ENCODE measurements at places on chromosomes 11 and 22.
A peak's percentile ranks its signal among the peaks of the same experiment; 100 is the strongest.

GRCh38 chr11:199004-199581, 6.2 kb downstream of the SCGB1C1 start:
- H3K36me3 ChIP-seq: no peaks in the 10 kb centered on the region
- H3K27ac ChIP-seq: no peak overlapping the region
- no peak for DNase-seq
- H3K27me3 ChIP-seq: no peaks in the 10 kb centered on the region
- H3K4me3 ChIP-seq: no peak overlapping the region
- H3K4me1 ChIP-seq: no peaks in the 10 kb centered on the region

DNA sequence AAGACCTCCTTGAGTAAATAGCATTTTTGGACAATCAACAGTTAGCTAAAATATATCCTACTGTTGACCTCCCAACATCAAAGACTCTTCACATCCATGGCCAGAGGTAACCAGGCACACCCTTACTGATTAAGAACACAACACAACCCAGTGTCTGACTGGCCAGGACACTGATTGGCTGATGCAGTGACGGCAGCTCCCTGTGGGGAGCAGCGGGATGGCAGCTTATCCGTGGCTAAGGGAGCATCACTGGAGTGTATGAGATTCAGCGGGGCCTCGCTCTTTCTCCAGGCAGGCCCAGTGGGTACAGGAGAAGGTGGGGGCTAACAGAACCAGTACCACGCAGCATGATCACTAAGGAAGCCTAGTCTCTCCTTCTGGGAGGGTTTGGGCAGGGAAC, 10.3 kb upstream of the IL2RB start:
- no peak for DNase-seq
- H3K4me3 ChIP-seq: no peak overlapping the region
- H3K36me3 ChIP-seq: no peaks in the 10 kb centered on the region
- no peak overlapping the region for H3K27ac ChIP-seq
- no peaks in the 10 kb centered on the region for H3K27me3 ChIP-seq

GRCh38 chr11:2569321-2569721, 124.5 kb downstream of the KCNQ1 start:
- no peaks in the 10 kb centered on the region for H3K4me1 ChIP-seq
- H3K27ac ChIP-seq: no peak overlapping the region
- H3K4me3 ChIP-seq: no peak overlapping the region

DNA sequence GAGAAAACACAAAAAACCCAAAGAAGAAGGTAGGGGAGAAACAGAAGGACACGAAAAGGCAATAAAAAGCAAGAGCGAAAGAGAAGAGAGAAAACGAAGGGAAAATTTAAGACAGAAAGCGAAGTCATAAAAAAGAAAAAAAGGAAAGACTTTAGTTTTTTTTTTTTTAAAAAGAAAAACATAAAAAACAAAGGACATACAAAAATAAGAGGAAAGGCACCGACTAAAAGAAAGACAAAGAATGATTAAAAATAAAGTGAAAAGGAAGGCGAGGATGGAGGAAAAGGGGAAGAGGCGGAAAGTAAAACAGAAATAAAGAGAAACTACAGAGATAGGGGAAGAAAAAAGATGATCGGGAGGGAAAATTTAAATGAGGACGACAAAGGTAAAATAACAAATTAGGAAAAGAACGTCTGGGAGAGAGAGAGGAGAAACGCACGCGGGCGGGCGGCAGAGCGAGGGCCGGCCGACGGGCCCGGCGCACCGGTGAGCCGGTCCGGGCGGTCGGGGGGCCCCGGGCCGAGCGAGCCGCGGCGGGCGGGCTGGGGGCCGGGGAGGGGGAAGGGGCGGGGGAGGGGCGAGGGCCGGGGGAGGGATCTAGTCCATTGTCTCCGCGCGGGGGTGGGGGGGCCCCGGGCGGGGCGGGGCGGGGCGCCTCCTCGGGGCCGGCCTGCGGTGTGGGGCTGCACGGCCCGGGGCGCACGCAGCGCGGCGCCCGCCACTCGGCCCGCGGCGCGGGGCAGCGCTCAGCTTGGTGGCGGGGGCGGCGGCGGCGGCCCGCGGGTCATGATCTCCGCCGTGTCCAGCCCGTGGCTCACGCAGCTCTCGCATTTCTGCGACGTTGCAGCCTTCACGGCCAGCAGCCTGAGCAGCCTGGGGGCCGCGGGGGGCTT, at the start of gene TBX1:
Gene TBX1 (plus strand): TSS at position 721 of the 893 bp plus-strand sequence. CDS start 66 bp downstream, at position 787.
- peak within 1 kb of the TSS; percentile 34 for H3K4me3 ChIP-seq
- H3K27ac ChIP-seq: no peak within 1 kb of the TSS
- H3K4me1 ChIP-seq: peaks cover 15% of the 10 kb centered on the region
- no peaks in the 10 kb centered on the region for H3K36me3 ChIP-seq
- no peak for DNase-seq

GRCh38 chr11:1121813-1122663, 35.7 kb upstream of the MUC5AC start:
- no peak overlapping the region for H3K27ac ChIP-seq
- H3K36me3 ChIP-seq: no peaks in the 10 kb centered on the region
- DNase-seq: no peak
- peaks cover 14% of the 10 kb centered on the region for H3K27me3 ChIP-seq
- no peak overlapping the region for H3K4me3 ChIP-seq

DNA sequence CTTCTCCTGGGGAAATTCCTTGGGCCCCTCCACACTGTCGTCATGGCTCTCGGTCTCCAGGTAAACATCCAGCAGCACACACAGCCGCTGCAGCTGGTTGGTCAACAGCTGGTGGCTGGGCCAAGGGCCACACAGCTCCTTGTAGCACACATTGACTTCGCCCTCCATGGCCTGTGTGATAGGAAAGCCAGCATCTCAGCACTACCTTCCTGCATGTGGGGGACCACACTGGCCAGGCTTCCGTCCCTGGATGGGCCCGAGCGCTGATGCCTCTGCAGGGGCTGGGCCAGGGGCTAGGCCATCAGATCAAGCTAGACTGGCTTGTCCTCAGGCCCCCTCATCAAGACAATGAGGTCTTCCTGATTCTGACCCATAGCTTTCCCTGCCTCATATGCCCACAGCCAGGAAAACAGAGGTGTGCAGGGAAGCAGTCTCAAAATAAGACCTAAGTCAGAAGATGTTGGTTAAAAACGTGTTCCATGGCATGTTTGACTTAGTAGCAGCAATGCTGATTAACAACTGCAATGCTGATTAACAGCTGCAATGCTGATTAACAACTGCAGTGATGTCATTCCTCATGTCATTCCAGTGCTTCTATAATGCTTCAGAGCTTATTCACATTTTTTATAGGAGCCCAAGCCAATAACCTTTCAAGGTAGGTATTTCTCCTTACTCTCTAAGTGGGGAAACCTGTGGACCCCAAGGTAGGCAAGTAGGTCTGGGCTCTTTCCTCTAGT, 31.3 kb downstream of the NEFH start:
- H3K36me3 ChIP-seq: peaks cover 59% of the 10 kb centered on the region
- DNase-seq: no peak
- H3K27ac ChIP-seq: no peak overlapping the region
- no peak overlapping the region for H3K4me3 ChIP-seq
- H3K27me3 ChIP-seq: no peaks in the 10 kb centered on the region

GRCh38 chr11:75919525-75919924, 104.5 kb downstream of the UVRAG start:
- no peak overlapping the region for H3K27ac ChIP-seq
- peaks cover 8% of the 10 kb centered on the region for H3K4me1 ChIP-seq
- H3K27me3 ChIP-seq: no peaks in the 10 kb centered on the region

DNA sequence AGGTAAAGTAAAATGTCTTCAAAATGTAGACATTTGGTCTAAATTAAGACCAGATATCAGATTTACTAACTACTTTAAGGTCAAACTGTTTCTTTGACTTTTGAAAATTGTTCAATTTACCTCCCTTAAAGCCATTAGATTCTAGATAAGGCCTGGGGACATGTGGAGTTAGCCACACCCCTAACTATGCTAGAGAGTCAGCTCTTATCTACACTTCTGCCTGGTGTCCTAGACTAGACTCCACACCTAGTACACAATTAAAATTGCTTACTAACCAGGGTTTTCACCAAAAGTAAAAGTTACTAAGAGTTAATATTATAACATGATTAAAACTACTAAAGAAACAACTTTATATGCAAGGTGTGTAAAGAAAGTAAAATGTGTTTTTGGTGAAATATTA, 43.6 kb upstream of the DBX1 start:
- H3K27me3 ChIP-seq: peaks cover 35% of the 10 kb centered on the region
- no peaks in the 10 kb centered on the region for H3K4me1 ChIP-seq
- DNase-seq: no peak

DNA sequence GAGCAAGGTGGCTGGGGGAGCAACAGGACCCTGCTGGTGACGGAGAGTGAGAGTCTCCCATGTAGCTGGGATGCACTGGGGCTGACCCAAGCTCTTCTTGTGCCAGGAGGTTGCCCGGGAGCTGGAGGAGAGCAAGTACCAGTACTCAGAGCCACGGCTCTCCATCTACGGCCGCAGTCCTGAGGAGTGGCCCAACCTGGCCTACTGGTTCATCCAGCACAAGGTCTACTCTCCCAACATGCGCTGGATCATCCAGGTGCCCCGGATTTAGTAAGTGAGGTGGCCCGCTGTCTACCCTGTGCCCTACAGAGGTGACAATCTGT, 40.4 kb downstream of the AMPD3 start:
- no peaks in the 10 kb centered on the region for H3K36me3 ChIP-seq
- no peak for DNase-seq
- no peaks in the 10 kb centered on the region for H3K27me3 ChIP-seq
- no peak overlapping the region for H3K27ac ChIP-seq
- H3K4me1 ChIP-seq: no peaks in the 10 kb centered on the region

DNA sequence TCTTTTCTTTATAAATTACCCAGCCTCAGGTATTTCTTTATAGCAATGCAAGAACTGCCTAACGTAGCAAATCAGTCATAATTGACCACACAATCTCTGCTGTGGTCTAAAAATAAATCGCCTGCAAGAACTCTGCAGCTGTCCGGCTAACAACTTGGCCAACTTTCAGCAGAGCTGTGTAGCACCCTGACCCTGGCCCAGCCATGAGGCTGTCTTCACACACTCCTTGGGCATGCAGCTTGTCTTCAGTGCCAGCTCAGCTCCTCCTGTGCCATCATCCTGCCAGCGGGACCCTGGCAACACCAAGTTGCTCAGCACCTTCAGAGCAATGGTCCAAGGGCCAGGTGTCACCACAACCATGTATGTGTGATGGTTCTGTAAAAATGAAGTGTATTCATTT, 355.6 kb downstream of the OPCML start:
- H3K27me3 ChIP-seq: peaks cover 9% of the 10 kb centered on the region
- no peak overlapping the region for H3K4me3 ChIP-seq
- H3K36me3 ChIP-seq: no peaks in the 10 kb centered on the region
- H3K4me1 ChIP-seq: no peaks in the 10 kb centered on the region
- H3K27ac ChIP-seq: no peak overlapping the region

GRCh38 chr11:64880240-64881001, 2.0 kb upstream of the EHD1 start:
- no peaks in the 10 kb centered on the region for H3K36me3 ChIP-seq
- no peak overlapping the region for H3K4me3 ChIP-seq
- no peak for DNase-seq
- no peak overlapping the region for H3K27ac ChIP-seq

- no peaks in the 10 kb centered on the region for H3K36me3 ChIP-seq
- no peaks in the 10 kb centered on the region for H3K27me3 ChIP-seq
- H3K27ac ChIP-seq: no peak overlapping the region
- no peak overlapping the region for H3K4me3 ChIP-seq
Measured at GRCh38 chr22:47071078-47071806, 308.8 kb downstream of the TBC1D22A start.

DNA sequence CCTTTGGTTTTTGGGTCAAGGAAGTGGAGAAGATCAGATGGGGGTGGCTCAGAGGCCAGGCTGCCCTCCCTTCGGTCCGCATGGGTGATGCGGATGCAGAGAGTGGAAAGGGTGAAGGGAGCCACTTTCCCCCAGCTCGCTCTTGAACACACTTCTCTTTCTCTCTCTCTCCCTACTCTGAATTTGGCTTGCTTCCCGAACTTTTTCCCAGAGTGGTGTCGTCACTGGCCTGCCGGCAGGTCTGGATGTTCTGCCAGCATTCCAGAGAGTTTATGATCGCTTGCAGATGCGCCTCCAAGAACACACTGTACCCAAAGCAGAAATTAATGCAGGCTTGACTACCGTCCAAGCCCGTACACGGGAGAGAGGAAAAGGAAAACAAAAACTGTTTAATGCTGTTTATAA, 103.2 kb downstream of the ZBTB16 start:
- peak overlapping the region; percentile 34 for H3K27ac ChIP-seq
- H3K36me3 ChIP-seq: no peaks in the 10 kb centered on the region
- H3K27me3 ChIP-seq: no peaks in the 10 kb centered on the region
- H3K4me1 ChIP-seq: peaks cover 86% of the 10 kb centered on the region

DNA sequence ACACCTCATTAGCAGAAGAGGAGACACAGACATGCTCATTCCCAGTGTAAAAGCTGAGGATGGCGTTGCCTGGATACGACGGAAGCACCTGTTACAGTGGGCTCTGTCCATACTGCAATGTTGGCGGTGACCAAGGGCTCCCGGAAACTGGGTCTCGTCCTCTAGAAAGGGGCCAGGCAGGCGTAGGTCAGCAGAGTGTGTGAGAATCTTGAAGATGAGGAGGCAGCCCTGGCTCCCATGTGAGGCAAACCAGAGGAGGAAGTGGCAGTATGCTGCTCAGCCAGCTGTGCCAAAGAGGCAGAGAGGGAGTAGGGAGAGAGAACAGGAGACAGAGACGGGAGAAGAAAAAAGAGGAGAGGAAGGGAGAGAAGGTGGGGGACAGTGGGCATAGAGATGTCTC, 10.3 kb downstream of the LTO1 start:
- H3K36me3 ChIP-seq: peaks cover 15% of the 10 kb centered on the region
- no peak overlapping the region for H3K4me3 ChIP-seq
- no peaks in the 10 kb centered on the region for H3K27me3 ChIP-seq
- H3K27ac ChIP-seq: no peak overlapping the region

DNA sequence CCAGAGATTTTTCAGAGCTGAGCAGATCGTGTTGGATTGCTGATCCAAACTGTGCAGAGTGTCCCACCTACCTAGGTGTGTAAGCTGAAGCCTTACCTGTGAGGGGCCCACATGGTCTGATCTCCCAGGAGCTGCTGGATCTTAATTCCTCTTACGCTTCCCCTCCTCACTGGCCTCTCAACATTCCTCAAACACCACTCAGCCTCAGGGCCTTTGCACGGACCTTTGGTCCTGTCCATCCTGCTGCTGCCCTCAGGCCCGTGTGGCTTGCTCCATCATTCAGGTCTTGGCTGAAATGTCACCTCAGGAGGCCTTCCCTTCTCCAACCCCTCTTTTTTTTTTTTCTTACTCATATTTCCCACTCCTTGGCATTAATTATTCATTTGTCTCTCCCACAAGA, 21.1 kb upstream of the RAB1B start:
- H3K27me3 ChIP-seq: no peaks in the 10 kb centered on the region
- no peak overlapping the region for H3K27ac ChIP-seq
- H3K4me1 ChIP-seq: no peaks in the 10 kb centered on the region
- no peak overlapping the region for H3K4me3 ChIP-seq
- peaks cover 3% of the 10 kb centered on the region for H3K36me3 ChIP-seq
- no peak for DNase-seq

DNA sequence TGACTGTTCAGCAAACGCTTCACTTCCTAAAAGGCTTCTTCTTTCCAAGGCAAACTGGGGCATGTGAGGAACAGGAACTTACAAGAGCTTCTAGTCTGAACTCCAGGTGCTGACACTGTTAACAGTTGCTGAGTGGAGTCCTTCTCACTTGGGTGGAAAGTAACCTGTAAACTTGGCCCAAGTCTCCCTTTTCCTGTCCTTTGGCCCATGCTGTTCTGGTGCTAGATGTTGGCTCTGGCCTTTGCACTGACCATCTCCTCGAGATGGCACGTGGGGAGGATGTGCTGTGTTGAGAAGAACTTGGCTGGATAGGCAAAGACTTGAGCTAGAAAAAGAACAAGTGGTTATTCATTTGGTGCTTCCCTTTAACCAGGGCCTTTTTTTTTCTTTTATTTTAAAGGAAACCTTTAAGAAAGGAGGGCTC, 53.6 kb downstream of the PTPRJ start:
- peaks cover 14% of the 10 kb centered on the region for H3K4me1 ChIP-seq
- H3K27me3 ChIP-seq: no peaks in the 10 kb centered on the region
- DNase-seq: no peak

Data from A673 (cell line).